ENCODE measurements at places on chromosomes 5 and 9.

GRCh38 chr5:165630261-165630778 lies 2124.9 kb downstream of the MAT2B start:
- DNase-seq = peak; percentile 29

- DNase-seq = no peak
Measured at GRCh38 chr5:171952021-171952420, 54.4 kb downstream of the FBXW11 start.

DNA sequence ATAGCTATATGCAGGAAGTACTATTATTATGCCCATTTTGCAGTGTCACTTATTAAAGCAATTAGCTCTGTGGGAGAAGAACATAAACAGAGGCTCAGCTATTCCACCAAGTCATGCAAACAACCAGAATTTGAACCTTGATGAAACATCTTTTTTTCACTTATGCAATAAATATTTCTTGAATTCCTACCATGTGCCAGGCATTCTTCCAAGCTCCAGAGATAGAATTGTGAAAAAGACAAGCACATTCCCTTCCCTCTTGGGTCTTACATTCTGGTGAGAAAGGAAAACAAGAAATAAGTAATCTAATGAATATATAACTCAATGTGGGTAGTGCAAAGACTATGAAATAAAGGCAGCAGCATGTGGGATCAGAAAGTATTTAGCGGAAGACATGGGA lies 32.1 kb upstream of the ADRB2 start:
- DNase-seq = peak; percentile 46

GRCh38 chr5:175867587-175868347 lies 3.6 kb upstream of the CPLX2 start:
- no peak for DNase-seq

- DNase-seq = no peak
Measured at GRCh38 chr9:7146582-7146981, 388.8 kb downstream of the KDM4C start.
